ENCODE measurements at places on chromosomes 6 and 20.

DNA sequence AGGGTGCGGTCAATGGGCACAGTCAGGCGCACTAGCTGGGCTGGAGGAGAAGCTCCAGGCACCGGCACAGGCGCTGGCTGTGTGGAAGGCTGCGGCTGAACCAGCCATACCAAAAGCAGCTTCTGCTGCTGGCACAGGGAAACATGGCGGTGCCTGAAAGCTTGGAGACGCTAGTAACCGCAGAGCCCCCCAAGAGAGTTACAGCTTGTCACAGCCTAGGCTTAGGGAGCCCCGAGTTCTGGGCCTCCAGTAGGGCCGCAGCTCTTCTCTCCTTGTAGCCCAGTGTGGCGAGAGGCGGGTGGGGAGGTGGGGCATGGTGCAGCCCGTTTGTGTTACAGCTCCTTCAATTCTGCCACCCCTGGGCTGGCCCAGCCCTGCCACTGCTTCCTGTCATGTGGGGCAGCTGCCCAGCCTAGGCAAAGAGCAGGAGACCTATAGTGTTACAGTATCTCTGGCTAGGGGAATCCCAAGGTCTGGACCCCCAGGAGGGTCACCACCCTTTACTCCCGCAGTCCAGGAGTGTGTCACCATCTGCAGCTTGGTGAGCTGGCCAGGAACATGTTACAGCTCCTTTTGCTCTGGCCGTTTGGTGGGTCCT, 58.6 kb upstream of the MANEA start:
- DNase-seq: no peak

- no peak for DNase-seq
These were observed 14.6 kb upstream of the HLA-F start for GRCh38 chr6:29708432-29709179.

- DNase-seq: no peak
These were observed 111.6 kb downstream of the TINAG start for GRCh38 chr6:54419885-54420284.

DNA sequence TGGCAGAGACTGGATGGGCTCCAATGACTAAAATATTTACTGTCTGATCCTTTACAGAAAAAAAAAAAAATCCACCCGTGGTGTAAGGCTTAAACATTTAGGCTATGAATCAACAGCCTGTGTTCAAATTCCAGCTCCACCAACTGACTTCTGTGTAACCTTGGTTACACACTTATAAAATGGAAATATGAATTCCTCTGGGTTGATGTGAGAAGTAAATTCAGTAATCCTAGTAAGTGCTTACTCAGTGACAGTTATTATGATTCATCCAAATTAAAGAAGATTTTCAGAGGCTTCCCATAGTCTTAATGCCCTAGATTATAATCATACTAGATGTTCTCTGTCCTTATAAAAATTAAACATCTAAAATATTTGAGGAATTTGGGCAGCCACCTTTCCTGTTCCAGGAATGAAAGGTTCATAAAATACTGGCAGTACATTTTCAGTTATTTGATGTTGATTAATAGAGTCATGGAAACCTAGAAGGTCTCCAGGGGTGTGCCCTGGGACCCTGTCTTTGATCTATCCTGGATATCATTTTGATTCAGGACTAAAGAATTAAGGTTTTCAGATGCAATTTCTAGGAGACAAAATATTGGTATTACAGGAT, 180.3 kb upstream of the ZNF217 start:
- DNase-seq: no peak

- no peak for DNase-seq
These were observed 51.1 kb downstream of the FAM83B start for GRCh38 chr6:54897462-54898189.

GRCh38 chr20:16953858-16954257, 205.7 kb downstream of the OTOR start:
- DNase-seq: no peak

DNA sequence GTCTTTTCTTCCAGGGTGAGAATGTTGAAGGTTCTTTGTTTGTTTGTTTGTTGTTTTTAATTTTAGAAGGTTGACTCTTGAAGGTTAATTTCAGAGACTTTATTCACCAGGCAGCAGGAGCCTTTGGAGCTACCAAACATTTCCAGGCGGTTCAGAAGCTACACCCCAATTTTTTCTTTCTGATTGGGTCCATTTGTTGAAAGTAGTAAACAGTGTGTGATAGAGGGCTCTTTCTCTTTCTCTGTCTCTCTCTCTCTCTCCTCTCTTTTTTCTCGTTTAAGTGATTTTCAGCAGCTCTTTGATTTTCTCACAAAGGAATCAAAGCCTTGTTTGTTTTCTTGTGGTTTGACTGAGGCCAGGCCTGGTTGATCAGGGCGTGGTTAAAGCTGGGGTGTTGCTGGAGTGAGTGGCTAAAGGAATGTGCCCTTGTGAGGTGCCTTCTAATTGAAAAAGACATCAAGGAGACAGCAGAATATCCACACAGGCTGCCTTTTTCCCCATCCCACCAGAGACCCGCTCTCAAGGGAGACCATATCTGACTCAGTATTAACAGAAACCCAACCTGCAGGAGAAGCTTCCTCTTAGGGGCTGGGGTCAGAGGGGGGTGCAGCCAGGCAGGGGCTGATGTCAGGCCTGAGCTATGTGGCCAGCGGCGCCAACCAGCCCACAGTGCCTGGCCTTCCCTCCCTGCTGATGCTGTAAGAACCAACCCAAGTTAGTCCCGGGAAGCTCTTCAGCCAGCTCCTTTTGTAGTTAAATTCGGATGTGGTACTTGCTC, 40.4 kb upstream of the NAA20 start:
- no peak for DNase-seq

DNA sequence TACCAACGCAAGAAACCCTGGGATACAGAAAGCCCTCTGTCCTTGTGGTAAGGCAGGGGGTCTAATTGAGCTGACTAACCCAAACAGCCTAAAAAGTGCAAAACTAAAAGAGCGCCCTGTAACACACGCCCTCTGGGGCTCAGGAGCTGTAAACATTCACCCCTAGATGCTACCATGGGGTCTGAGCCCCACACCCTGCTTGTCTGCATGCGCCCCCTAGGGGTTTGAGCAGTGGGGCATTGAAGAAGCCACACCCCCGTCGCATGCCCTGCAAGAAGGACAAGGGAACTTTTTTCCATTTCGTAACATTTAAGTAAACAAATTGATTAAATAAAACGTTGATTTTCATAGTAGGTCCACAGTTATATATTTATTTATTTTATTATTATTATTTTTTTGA, 616.9 kb upstream of the MAN1A1 start:
- DNase-seq: no peak

GRCh38 chr6:143804835-143805239, 38.3 kb upstream of the LTV1 start:
- no peak for DNase-seq

- no peak for DNase-seq
These were observed 119.9 kb upstream of the CST7 start for GRCh38 chr20:24828992-24829648.

DNA sequence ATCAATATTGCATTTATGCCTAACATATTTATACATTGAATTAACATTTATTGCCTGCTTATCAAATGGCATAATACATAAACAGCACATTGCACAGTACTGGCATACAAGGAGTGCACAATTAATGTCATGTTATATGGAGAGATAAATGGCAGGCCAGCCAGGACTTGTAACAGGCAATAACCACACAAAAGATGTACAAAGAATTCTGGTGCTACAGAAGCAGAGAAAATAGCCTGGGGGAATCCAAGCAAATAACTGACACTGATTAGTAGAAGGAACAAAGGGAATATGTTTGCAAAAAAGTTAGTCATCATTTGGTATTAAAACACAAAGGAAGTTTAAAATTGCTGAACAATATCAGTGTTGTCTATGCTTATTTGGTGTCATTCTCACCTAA, 27.3 kb downstream of the COL21A1 start:
- no peak for DNase-seq

DNA sequence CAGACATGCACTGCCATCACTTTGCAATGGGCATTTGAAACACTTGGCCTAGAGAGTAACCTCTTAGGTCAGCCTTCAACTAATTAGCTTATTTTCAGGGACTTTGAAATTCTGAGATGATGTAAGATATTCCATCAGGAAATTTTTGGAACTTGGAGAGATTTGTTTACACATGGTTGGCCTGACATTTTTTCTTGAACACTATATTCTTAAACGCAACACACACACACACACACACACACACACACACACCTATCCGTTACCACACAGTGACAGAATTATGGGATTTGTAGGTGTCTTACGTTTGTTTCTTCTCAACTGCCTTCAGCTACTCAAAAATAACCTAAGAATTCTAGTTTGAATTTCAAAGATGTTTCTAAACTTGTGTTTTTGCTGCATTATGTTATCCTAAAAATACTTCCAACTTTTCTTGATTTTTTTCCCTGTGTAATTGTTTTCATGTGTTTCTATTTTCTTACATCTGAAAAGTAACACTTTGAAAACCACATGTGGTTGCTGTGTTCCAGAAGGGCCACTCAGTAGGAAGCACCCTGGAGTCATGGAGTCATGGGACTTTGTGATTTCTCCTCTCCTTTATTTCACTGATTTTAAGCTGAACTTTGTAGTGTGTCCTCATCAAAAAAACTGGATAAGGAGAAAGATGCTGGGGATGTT, 31.9 kb downstream of the MARCKS start:
- no peak for DNase-seq

DNA sequence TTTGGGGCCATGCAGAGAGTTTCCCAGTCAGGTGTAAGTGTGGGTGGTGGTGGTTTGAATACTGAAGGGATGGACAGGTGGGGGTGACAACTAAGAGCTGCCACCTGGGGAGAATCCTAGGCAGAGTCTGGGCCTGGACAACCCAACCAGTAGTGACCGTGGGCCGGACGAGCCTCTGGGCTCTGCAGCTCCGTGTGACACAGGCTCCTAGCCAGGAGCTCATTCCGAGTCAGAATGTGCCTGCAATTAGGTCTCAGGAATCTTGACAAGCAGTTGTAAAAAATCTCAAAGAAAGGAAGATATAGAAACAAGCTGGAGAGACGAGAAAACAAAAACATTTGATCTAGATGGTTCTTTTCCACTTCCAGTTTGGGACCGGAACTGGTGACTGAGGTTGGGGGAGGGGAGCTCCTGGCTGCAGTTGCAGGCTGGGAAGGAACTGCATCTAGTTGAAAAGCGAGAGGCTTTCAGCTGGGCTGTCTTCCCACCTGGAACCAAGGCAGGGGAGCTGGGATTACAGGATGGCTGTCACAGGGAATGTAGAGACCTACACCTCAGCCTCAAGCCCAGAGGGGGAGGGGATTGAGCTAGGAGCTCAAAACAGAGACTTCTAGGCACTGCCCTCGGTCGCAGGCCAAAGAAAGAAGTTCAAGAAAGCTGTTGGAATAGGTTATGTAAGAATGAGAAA, 156.9 kb downstream of the PAX1 start:
- DNase-seq: no peak

- no peak for DNase-seq
These were observed 592.4 kb downstream of the RFPL4B start for GRCh38 chr6:112939563-112939962.

DNA sequence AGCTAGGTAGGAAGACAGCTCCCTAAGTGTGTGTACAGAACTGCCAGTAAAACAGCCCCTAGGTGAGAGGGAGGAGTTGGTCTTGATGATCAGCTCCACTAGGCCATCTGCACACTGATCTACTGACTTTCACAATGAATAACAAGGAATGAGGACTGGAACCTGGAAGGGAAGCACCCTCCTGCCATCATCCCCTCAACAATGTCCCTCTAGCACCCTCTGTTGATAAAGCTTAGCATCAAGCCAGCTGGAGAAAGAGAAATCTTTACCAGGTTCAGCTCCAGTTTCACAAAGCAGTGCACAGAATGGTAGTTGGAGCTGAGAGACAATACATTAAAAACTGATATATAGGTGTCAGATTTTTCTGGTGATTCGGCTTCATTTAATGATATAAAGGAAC, 57.2 kb upstream of the IRAK1BP1 start:
- DNase-seq: no peak

DNA sequence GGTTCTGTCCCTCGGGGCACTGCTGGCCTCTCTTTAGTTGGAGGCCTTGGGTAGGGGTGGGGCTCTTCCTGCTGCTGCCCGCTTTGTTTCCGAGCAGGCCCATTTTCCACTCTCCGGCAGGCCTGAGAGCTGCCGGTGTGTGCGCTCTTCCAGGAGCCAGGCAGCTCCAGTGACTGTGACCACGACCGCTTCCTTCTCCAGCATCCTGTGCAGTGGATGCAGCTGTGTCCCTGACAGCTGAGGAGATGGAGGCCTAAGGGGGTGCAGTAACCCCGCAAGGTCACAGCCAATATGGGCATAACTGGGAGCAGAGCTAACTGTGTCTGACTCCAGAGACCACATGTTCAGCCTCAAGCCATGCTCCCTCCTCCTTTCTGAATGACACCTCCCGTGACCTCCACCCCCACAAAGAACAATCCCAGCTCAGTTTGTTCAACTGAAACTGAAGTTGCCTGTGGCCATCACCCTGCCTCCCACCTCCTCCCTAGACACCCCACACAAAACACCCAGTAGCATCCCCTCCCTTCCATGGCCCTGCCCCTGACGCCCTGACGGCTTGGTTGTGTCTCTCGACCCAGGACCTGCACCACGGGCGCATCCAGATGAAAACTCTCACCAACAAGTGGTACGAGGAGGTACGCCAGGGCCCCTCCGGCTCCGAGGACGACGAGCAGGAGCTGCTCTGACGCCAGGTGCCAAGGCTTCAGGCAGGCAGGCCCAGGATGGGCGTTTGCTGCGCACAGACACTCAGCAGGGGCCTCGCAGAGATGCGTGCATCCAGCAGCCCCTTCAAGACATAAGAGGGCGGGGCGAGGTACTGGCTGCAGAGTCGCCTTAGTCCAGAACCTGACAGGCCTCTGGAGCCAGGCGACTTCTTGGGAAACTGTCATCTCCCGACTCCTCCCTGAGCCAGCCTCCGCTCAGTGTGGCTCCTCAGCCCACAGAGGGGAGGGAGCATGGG, 27.8 kb downstream of the SPATA2 start:
- no peak for DNase-seq

GRCh38 chr6:3208775-3209113, 18.7 kb downstream of the TUBB2B start:
- no peak for DNase-seq

DNA sequence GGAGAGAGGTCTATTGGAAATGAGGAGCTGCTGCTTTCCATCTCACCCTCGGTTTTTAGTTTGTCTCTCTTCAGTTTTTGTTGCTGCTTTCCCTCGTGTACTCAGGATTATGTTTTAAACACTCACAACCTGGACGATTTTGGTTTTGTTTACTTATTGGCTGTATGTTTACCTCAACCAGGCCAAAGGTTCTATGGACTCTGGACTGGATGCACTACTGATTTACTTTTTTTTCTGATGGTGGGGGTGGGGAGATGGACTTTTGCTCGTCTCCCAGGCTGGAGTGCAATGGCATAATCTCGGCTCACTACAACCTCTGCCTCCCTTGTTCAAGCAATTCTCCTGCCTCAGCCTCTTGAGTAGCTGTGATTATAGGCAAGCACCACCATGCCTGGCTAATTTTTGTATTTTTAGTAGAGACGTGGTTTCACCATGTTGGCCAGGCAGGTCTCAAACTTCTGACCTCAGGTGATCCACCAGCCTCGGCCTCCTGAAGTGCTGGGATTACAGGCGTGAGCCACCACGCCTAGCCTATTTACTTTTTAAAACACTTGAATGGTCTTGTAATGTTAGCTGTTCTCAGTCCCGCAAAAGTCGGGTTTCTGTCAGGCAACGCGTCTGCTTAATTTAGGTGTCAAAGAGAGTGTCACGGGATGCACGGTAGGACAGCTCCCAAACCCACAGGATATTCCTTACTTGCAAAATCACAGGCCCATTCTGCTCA, 148.2 kb upstream of the RIPOR2 start:
- DNase-seq: no peak

- no peak for DNase-seq
These were observed 43.8 kb upstream of the HIVEP1 start for GRCh38 chr6:11968241-11968806.
